ENCODE measurements at places on chromosomes 1 and 21.

- no peak for DNase-seq
Observed at GRCh38 chr1:78333502-78333901, 157.3 kb upstream of the PTGFR start.

DNA sequence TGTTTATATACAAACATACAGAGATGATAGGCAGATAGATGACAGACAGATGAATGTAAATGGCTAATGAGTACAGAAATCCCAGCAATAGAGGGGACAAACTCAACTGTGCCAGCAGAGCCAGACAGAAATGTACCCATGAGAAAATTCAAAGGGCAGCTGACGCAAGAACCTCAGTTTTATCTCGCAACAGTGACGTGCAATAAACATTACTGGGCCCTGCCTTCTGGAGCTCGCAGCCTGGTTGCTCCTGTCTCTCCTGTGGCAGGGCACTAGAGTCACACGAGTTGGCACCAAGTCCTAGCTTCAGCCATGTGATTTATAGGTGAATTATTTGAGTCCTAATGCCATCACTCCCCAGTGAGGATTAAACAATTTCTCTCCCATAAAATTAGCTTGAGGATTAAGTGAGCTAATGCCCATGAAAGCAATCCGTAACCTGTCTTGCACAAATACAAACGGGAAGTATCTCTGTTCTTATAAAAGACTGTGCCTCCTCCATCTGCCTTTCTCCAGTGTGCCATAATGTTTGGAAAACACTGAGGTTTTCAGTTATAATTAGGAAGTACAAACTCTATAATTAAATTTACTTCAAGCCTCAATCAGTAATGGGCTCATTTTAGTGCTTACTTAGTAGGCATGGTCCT, 50.7 kb downstream of the VAV3 start:
- DNase-seq, result no peak

GRCh38 chr1:55610203-55610602, 395.0 kb upstream of the USP24 start:
- no peak for DNase-seq

DNA sequence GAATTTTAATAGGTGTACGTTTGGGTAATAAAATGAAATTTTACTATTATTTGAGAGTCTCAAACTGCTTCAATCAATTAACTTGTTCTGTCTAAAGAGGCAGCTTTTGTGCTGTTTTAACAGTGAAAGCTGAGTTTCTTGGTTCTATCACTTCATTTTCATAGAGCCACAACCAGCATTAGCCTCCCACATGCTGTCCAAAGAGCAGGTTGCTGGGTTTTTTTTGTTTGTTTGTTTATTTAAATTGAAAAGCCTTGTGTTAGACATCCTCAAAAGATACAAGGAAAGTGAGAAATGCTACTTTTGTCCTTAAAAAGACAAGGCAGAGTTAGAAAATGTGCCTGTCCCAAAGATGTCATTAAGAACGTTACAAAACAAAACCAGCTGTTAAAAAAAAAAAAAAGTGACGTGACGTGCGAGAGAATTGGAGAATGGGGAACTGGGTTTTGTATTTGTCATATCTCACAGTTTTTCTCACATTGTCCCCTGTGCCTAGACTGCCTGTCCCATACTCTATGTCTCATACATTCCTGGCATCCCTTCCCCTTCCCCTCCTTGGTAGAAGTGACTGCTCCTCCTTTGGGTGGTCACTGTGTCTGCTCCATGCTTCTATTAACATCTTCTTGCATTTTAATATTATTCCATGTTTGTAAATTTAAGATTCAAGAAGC, 63.1 kb upstream of the CD34 start:
- DNase-seq, result peak; percentile 27

DNA sequence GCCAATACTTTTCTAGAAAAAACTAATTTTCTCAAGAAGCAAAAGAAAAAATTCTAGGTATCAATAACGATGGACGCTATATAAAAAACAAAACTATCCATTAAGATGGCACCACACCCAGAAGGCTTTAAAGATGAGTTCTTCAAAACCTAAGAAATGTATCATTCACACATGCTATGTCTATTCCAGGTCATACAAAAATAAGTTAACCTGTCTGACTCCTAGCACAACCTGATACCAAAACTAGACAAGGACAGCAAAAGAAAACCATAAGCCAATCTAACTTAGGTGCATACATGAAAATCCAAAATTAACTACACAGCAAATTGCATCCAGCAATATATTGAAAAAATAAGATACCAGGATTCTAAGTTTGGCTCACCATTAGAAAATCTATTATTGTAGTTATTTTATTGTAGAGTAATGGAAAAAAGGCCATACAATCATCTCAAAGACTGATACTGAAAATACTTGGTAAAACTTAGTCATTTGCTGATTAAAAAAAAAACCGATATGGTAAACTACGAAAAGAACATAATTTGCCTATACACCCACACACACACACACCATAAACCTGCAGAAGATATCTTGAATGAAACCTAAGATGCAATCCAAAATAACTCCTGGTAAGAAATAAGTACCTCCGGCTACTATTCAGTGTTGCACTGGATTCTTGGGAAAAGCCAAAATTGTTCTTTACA, 55.0 kb downstream of the TRAF5 start:
- DNase-seq, result peak; percentile 42

DNA sequence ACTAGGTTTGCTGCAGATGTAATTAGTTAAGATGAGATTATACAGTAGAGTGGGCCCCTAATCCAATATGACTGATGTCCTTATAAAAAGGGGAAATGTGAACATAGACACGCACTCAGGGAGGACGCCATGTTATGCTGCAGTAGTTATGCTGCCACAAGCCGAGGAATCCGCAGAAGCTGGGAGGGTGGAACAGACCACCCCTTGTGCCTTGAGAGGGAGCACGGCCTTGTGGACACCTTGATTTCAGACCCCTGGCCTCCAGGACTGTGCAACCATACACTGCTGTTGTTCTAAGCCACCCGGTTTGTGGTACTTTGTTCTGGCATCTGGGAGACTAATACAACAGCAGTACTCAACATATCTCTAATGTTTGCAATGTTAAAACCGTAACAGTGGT, 57.9 kb upstream of the HIVEP3 start:
- no peak for DNase-seq

GRCh38 chr1:54861070-54861761, 25.8 kb downstream of the DHCR24 start:
- DNase-seq, result no peak

- peak; percentile 48 for DNase-seq
Observed at GRCh38 chr1:68116643-68117235, 66.3 kb upstream of the DIRAS3 start.

DNA sequence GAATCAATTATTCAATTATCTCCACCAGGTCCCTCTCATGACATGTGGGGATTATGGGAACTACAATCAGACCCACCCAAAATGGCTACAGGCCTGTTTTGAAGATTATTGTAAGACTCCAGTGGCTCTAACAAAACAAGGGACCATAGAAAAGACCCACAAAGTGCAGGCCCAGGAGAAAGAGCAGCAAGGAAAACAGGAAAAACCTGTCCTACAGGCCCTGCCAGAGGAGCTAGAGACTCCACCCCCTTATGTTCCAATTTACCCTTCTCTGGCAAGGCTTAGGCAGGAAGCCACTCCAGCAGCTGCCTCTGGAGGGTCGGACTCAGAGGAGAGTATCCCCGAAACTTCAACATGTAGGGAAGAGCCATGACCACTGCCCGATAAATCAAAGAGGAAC, 96.5 kb downstream of the LIPI start:
- DNase-seq, result no peak

DNA sequence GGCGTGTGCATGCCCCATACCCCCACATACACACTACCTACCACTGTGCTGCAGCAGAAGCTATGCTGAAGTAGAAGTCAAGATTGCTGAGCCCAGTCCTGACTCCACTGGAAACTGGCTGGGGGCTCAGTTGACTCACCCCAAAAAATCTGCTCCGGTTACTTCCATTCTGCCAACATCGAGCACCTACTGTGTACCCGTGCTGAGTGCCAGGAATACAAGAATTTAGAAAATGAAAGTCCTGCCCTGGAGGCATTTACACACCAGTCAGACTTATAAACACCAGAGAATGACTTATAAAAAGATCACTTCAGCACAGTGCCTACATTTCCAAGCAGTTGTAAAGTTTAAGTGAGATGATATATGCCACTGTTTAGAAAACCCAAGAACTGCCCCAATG, 99.1 kb downstream of the NMNAT2 start:
- no peak for DNase-seq

- no peak for DNase-seq
Observed at GRCh38 chr1:108962681-108963051, 618 bp downstream of the CLCC1 start.

DNA sequence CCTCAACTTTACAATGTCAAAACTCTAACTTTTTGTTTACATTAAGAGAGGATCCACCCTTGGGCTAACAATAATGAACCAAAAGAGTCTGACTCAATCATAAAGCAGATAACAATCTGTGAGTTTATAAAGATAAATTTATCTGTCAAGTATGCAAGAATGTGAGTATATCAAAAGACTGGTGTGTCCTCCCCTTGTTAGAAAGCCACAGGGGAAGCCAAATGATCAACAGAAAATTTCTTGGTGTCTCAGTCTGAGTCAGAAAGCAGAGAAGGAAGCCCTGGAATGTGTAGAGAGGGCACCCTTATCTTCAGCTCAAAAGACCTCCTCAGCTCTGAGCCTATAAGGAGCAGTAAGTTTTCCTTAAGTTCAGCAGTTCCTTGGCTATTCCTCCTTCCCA, 13.9 kb upstream of the PDIK1L start:
- no peak for DNase-seq

DNA sequence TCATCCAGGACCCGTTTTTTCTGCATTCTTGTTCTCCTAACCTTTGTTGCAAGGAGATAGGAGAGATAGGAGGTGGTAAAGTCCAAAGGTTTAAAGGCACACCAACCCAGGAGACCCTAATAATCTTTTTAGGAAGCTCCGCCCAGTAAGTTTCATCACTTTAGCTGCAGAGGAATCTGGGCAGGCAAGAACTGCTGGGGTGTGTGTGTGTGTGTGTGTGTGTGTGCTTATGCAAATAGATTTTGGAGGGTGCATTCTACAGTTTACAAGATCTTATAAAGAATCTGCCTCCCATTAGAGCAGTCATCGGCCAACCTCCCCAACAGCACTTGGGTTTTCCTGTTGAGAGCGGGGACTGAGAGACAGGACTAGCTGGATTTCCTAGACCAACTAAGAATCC, 3.9 kb upstream of the IL10 start:
- DNase-seq, result no peak

- no peak for DNase-seq
Observed at GRCh38 chr21:34869545-34869944, 179.6 kb downstream of the RUNX1 start.

DNA sequence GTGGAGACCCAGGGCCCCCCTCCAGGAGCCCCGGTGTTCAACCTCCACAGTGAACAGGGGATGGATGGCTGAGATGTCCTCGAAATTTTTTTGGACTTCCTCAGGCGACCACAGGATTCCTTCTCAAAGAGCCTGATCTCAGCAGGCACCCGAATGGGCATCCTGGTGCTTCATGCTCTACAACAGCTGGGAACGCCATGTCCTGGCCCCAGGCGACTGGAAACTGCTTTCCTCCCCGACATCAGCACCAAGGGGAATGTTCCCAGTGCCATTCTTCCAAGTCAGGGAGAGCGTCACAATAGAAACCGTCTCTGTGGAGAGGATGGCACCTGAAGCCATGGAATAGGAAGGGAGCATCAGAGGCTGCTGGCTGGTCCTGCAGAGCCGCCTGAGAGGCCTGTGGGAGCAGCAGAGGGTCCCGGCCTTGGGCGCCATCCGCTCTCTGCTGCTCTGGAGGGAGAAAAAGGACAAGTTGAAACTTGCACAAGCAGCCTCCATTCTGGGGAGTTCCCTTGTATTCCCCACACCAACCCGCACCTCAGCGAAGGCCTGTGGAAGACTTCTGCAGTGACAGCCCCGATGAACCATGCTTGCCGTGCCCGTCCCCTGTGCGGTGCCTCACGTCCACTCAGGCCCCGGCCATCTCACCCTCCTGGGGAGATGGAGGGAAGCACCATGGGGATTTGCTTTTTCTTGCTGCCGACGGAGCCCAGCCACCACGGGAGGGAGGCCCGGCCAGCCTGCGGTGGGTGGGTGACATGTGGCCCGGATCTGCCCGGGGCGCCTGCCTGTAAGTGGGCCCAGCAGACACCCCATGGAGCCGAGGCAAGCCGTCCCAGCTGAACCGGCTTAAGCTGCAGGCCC, 2.3 kb upstream of the ADARB1 start:
- no peak for DNase-seq

- no peak for DNase-seq
Observed at GRCh38 chr1:40044110-40044509, 3.6 kb downstream of the CAP1 start.

GRCh38 chr1:200629876-200630514, 9.4 kb upstream of the KIF14 start:
- no peak for DNase-seq

GRCh38 chr1:203628201-203629015, 1.8 kb downstream of the ATP2B4 start:
- no peak for DNase-seq

GRCh38 chr1:210236386-210236839, 3.8 kb downstream of the SERTAD4 start:
- no peak for DNase-seq

- DNase-seq, result no peak
Observed at GRCh38 chr1:55519937-55520683, 304.9 kb upstream of the USP24 start.

DNA sequence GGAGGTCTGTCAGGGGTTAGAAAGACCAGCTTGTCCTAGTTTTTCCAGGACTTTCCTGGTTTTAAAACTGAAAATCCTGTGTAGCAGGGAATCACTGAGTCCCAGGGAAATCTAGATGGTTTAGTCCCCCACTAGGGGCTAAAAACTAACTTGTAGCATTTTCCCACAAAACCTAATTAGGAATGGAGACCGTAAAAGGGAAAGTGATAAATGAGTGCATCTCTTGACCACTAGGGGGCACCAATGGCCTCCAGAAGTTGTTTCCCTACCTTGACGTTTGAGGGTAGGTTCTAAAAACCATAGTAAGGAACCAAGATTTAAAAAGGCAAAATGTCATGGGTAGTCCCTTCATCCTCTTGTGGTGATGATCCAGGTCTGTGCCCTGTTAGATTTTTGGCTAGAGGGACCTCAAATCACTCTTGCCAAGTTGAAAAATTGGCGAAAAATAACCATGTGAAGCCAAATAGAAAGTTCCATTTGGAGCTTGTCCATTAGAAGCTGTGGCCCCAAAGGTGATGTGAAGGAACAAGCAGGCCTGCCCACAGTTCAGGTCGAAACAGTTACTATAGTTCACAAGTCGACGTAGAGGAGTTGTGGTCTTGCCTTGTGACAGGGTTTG, 24.5 kb downstream of the CLIC6 start:
- DNase-seq, result peak; percentile 57

GRCh38 chr1:41849211-41849759, 69.4 kb downstream of the HIVEP3 start:
- DNase-seq, result no peak

All from GM10248 (cell line).